ENCODE measurements at places on chromosomes 5 and 9.

GRCh38 chr5:134738133-134738962 is at the start of gene CAMLG:
CAMLG (plus strand) TSS chr5:134738548; CDS start chr5:134738621, 73 bp downstream.
- DNase-seq, result peak; percentile 99

DNA sequence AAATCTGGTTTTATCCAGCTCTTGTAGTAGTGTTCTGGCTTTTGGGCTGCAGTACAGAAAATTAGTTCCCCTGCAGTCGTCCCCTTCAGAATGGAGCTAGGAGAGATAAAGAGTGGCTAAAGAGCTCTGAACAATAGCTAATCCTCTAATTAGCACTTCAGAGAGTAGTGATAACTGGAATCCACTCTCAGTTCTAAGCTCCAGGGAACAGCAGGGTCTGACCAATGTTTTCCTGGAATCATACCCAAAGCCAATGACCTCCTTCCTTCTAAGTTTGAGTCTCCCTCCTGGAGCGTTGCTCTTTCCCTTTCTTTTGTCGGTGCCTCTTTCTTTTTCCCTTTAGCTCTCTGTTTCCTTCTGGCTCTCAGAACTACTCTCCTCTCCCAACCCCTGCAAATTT is 47.4 kb downstream of the MFAP3 start:
- DNase-seq, result no peak

- peak; percentile 95 for DNase-seq
Observed at GRCh38 chr5:69414885-69415583, at the start of gene MARVELD2. MARVELD2 (plus strand) TSS chr5:69415116; CDS start chr5:69419386, 4,270 bp downstream.

DNA sequence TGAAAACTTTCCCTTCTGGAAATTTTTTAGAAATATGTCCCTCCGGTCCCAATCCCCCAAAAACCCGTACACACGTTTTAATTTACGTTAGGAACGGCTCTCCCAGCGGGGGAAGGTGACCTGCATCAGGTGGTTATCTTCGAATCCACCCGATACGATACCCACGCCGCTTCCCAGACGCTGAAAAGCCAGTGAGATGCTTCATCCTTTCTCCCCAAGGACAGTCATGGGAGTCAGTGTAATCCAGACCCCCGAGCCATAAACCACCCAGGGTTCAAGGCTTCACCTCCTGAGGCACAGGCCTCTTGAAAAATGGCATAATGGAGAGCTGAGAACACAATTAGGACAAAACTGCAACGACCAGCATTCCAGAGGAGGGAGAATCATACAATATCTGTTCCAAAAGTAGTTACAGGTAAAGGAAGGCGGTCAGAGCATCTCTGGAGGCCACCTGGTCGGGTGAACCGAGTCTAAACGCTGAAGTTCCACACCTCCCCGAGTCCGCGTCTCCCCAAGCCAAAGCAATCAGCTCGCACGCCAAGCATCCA is 857 bp downstream of the FAM169A start:
- no peak for DNase-seq

DNA sequence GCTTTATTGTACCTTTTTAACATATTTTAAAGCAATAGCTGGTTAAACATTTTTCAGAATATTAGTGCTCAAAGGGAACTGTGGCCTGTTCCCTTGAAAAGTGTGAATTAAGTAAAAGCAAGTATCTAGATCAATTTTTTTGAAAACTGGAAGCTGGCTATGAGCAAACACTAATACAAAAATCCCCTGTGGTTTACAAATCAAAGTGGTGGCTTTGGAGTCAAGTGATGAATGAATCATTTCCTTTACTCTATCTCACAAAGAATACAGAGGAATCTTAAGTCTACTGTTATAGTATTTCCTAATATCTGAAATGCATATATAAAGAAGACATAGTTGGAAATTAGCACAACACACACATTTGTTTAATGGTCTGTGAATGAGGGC is 212.4 kb upstream of the C9orf72 start:
- DNase-seq, result no peak

DNA sequence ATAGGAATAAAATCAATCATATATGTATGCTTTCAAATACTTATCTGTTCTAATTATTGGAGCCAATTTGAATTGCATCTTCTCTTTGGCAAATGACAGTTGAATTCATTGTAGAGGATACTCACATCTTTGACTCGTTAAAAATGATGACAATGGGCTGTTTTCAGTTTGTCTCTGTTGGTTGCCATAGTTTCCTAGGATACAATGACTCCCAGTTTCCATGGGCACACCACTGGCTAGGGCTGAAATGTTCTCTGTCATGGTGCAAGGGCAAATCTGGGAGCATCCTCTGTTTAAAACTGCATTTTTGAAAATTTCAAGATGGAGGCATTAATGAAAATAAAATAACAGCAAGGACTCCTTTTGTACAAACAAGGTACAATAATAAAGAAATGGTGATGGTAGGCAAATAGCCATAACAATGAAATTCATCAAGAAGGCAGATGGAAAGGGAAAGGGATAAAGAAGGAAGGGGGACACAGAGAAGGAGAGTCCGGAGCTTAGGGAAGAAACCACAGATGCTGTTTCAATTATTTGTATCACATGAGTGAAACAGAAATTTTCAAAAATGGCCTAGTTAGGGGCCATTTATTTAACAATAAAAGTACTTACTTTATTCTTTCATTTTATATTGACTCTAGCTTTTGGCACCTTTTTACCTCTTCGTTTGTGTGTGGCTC is 378.8 kb upstream of the SEMA6A start:
- DNase-seq, result no peak

DNA sequence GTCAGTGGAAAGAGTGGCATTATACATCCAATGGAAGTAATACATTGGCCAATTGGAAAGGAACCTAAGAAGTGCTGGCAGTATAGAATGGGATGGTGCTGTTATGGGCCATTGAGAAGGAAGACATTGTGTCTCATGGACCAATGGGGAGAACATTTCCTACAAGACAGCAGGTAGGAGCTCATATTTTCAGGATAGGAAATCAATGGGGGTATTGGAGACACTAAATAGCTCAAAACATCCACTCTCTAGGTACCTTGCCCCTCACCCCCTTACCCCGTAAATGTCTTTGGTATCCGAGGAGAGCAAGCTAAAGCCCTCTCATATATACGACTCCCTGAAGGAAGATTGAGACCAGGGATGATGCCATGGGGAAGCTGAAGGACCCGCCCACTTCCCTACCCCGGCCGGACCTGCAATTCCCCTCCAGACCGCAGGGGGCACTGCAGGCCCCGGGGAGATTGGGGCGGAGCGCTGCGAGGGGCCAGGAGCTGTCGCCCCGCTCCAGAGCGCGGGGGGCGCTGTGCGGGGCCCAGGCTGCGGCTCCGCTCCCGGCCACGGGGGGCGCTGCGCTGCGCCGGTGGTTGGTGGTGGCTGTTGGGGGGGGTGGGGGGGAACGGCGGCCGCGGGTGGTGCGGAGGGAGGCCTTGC is at the start of gene KDM3B:
TSS of gene KDM3B (plus strand) at position 615 of the 651 bp plus-strand sequence. CDS start 111 bp downstream, outside the sequence.
- DNase-seq, result peak; percentile 94

DNA sequence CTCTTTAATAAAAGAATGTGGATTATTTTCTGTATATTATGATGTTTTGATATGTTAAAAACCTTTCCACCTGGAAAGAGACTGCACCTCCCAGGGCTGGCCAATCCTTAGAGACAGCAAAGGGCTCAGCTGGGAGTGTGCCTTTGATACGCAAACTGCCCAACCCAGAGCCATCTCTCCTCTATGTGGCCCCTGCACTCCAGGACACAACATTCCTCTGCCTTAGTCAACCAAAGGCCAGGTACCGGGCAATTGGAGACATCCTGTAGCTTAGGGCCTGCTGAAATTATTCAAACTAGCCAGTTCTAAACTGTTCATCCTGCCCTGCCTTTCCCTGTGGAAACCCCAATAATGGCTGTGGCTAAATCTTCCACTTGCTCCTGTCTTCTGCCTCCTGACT is 5.0 kb upstream of the HSPB3 start:
- no peak for DNase-seq

All from LoVo (cell line).